ENCODE measurements at places on chromosomes 7 and 10.

DNA sequence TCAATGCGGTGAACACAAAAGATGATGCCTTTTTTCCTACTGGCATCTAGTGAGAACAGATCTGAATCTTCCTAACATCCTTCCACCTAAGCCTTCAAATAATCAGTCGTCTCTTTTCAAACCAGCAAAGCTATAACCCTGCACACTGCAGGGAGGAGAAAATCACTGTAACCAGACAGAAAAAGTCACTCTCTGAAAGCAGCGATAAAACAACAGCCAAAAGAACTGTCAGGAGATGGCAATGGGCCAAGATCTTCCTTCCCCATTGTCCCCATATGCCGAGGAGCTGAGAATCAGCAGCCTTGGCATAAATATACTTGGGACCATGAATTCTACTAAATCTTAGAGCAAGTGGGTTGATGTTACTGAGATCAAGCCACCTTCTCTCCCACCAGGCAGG is 13.1 kb downstream of the FZD9 start:
- no peak for DNase-seq

DNA sequence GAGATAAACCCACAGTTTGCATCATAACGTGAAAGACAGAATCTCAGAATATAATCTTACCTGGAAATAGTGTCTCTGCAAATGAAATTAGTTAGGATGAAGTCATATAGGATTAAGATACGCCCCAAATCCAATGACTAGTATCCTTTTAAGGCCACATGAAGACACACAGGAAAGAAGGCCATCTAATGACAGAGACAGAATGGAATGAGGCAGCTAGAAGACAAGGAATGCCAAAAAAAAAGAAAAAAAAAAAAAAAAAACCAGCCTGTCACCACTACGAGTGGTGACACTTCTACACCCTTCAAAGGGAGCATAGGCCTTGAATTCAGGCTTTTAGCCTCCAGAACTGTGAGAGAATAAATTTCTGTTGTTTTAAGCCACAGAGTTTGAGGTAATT is 82.9 kb downstream of the HYCC1 start:
- DNase-seq: peak; percentile 8

GRCh38 chr7:33854178-33854577 is 51.2 kb upstream of the BMPER start:
- DNase-seq: peak; percentile 89

- no peak for DNase-seq
Observed at GRCh38 chr10:122188706-122189105, 82.4 kb upstream of the BTBD16 start.

GRCh38 chr7:117148971-117149370 is 173.9 kb downstream of the WNT2 start:
- DNase-seq: no peak

DNA sequence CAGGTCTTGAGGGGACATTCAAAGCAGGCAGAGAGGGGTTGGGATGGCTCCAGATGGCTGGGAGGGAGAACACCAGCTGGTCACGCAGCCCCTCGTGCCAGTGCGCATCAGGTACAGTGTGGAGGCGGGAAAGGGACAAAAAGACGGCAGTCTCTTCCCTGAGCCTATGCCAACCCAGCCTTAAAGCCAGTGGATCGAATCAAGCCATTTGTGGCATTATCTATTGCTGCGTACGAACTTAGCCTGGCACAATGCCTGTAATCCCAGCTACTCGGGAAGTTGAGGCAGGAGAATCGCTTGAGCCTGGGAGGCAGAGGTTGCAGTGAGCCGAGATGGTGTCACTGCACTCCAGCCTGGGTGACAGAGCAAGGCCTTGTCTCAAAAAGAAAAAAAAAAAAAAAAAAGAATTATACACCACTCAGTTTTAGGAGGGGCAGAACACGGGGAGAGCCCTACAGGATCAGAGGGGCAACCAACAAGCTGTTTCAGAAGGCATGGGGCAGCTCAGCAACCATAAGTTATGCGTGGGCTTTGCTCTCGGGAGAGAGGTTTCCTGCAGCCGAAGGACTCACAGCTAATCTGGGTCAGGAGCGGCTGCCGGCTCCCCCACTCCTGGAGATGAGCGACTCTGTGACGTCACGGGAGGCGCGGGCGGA is 356 bp upstream of the NDUFB2 start:
- peak; percentile 93 for DNase-seq

- DNase-seq: no peak
Observed at GRCh38 chr7:116390363-116390762, 109.2 kb upstream of the CAV2 start.

- DNase-seq: no peak
Observed at GRCh38 chr7:131231381-131232220, 96.1 kb upstream of the MKLN1 start.

DNA sequence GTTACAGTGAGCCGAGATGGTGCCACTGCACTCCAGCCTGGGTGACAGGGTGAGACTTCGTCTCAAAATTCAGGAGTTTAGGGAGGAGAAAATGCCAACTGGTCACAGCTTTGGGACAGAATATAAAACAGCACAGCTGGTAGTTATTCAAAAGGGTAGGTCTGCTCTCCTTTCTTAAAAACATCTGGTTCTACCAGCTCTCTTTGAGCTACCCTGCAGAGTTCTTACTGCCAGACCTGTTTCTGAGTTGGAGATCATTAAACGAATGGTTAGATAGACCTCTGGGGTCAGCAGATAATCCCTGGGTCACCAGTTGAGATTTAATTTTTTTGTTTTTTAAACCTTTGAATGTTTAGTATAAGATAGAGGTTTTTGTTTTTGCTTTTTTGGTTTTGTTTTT is 52.6 kb downstream of the MCU start:
- no peak for DNase-seq
